Activated gamma-delta T cell (primary cell): ENCODE measurements at places on chromosomes 1 and 21.

DNA sequence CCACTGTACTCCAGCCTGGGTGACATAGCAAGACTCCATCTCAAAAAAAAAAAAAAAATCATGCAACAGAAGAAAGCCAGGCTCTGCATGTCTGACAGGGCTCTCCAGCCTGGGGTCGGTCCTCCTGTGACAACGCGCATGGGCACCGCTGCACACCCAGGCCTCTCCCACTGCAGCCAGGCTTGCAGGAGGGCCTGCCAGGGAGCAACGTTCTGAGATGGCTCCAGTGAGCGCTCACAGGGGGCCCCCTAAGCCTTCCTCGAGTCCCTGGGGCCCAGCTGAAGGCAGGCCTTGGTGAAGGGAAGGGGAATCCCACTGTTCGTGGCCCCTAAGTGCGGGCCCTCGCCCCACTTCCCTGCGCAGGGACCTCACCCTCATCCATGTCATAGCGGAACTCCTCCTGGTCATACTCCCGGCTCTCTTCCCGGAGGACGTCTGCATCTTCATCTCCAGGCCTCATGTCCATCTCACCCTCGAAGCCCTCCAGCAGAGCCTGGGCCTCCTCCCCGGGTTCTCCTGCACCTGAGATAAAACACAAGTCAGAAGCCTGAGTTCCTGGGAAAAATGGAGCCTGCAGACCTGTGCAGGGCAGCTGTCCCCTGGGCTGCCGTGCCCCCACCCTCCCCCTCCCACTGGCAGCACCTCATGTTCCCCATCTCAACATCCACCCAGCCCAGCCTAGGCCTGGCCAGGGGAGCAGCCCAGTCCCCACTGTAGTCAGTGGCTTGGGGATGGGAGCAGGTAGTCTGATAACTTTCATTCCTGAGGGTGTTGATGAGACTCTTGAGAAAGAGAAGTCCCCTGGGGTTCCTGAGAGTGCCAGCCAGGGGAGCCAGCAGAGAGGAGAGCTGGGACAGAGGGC, 20.3 kb downstream of the RSPH1 start:
- DNase-seq = no peak

DNA sequence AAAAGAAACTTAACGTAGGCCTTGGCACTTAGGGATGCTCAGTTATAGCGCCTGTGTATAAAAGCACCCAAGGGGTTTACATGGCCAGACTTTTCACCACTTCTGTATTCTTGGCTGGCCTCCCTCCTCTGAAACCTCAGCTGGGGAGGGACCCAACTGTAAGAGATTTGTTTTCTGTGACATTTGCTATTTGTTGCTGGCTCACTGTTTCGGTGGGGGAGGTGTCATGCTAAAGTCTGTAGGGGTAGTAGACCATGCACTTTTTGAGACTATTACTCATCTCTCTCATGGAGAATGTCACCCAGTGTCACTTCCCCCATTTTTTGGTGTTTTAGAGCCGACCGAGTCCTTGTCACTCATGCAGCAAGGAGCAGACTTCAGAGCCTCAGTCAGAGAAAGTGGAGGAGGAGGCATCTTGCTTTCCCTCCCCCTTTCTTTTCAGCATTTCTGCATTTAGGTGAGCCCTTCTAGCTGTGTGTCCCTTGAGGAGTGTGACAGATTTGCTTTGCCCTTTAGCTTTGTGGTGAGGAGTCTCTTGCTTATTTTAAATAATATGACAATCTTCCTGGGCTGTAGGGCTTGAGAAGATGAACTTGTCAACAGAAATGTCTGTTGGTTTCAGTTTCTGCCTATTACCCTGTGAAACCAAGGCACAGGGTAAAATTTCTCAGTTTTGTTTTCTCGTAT, 160.1 kb downstream of the FASLG start:
- DNase-seq = no peak

DNA sequence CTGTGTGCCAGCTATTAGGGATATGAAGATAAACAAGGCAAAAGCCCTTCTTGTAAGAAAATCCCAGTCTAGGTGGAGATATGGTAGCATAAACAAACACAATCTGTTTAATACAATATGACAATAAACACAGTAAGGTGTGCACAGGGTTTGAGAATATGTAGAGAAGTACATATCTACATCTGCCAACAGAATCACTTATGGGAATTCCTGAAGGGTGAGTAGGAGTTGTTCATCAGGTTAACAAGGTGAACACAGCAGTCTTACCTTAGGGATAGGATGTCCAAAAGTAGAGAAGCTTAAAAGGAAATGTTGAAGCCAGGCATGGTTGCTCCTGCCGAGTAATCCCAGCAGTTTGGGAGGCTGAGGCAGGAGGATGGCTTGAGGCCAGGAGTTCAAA, 57.7 kb upstream of the LRRC7 start:
- no peak for DNase-seq

DNA sequence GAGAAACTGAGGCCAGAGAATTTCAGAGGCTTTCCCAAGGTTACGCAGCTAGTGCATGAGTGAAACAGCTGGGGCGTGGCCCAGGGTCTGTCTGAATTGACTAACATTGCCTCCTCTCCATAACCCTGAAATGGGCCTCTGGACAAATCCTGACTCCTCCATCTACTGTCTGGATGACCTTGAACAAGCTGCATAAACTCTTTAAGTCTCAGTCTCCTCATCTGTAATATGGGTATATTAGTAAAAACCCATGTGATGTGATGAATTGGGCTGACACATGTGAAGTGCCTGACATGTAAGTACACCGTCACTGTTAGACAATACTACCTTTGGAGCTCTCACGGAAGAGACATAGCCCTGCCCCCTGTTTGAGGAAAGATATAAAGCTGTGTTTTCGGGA, 12.3 kb upstream of the FGR start:
- no peak for DNase-seq

GRCh38 chr1:63615768-63616420, 22.7 kb downstream of the PGM1 start:
- DNase-seq = no peak

- DNase-seq = peak; percentile 63
Observed at GRCh38 chr1:41662061-41662764, 177.7 kb upstream of the EDN2 start.

DNA sequence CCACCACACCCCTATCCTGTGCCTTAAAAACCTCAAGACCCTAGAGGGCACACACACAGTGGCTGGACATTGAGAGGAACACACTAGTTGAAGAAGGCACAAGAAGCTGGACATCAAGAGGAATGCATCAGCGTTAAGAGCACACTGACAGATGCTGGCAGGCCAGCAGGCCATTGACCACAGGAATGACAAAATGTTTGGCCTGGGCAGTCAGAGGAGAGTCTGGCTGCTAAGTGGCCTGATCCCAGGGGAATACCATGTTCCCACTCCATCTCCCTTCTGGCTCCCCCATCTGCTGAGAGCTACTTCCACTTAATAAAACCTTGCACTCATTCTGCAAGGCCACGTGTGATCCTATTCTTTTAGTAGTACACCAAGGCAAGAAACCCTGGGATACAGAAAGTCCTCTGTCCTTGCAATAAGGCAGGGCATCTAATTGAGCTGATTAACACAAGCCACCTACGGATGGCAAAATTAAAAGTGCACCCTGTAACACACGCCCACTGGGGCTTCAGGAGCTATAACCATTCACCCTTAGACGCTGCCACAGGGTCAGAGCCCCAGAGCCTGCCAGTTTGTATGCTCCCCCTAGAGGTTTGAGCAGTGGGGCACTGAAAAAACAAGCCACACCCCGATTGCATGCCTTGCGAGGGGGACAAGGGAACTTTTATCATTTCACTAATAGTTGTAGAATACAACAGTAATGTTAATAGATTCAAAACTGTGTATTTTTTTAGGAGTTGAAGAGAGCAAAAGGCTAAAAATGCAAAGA, 1216.1 kb upstream of the NCAM2 start:
- DNase-seq = no peak

DNA sequence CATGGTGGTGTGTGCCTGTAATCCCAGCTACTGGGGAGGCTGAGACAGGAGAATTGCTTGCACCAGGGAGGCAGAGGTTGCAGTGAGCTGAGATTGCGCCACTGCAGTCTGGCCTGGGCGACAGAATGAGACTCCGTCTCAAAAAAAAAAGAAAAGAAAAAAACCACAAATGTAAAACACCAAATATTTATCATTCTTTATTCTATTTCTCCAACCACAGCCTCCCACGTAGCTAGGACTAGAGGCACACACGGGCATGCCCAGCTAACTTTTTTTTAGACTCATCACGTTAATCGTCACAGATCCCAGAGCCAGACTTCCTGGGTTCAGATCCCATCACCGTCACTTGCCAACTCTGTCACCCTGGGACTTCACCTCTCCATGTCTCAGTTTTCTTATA, 13.5 kb downstream of the DNAJC16 start:
- no peak for DNase-seq
